Inflammatory macrophage (primary cell): ENCODE measurements at places on chromosomes 4 and X.

DNA sequence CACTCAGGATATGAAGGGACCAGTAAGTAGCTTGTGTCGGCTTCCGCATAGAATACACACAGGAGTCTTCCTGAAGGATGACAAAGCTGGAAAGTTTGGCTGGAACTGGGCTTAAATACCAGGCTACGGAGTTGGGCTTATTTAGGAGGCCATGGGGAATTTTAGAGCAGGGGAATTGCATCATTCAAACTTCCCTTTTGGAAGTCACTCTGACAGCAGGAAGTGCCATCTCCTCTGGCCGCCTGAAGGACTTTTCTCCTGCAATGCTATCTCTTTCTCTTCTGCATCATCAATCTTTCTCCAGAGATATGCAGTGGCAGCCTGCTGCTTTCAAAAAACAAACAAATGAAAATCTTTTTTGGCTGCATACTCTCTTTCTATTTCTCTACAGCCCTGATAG, 48.4 kb upstream of the PAK3 start:
- no peak for DNase-seq

GRCh38 chr4:105345358-105345757, 128.5 kb downstream of the PPA2 start:
- no peak for DNase-seq

GRCh38 chrX:153882086-153882498, 3.9 kb downstream of the L1CAM start:
- no peak for DNase-seq

GRCh38 chr4:10283761-10284160, 167.2 kb upstream of the WDR1 start:
- no peak for DNase-seq

DNA sequence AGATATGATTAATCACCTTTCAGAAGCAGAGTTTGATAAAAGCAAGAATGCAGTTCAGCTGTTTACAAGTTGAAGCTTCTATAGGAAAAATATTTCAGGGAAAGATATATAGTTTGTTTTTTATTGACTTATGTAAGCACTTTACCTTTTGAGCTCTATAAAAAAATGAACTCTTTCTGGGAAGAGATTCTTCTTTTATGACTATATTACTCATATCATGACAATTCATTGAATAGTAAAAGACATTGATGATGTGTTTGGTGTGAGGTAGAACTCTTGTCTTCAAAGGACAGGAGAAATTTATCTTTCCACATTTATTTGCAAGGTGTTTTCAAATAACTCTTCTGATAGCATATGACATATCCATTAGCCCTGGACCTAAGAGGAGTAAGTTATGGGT, 156.6 kb downstream of the SLC4A4 start:
- no peak for DNase-seq

DNA sequence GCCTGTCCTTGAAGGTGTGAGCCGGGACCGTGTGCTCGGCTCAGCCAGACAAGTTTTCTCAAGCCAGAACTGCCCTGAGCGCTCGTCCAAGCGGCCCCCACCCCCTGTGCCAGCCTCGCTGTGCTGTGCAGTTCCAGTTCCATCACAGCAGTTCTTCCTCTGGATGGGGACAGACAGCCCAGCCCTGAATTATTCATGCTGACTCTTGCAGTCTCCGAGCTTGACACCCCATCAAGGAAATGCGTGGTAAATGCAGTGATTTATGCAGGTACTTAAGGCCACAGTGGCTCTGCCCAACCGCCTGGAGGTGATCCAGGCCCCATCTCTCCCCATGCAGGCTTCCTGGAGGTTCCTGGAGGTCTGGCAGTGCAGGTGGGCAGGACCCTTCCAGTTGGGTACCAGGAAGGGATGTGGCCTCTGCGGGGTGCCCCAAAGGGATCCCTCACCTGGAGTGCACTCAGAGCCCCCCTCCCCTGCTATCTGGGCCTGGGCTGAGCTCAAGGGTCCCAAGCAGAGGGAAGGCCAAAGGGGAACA, 44.8 kb upstream of the HMX1 start:
- DNase-seq = no peak

DNA sequence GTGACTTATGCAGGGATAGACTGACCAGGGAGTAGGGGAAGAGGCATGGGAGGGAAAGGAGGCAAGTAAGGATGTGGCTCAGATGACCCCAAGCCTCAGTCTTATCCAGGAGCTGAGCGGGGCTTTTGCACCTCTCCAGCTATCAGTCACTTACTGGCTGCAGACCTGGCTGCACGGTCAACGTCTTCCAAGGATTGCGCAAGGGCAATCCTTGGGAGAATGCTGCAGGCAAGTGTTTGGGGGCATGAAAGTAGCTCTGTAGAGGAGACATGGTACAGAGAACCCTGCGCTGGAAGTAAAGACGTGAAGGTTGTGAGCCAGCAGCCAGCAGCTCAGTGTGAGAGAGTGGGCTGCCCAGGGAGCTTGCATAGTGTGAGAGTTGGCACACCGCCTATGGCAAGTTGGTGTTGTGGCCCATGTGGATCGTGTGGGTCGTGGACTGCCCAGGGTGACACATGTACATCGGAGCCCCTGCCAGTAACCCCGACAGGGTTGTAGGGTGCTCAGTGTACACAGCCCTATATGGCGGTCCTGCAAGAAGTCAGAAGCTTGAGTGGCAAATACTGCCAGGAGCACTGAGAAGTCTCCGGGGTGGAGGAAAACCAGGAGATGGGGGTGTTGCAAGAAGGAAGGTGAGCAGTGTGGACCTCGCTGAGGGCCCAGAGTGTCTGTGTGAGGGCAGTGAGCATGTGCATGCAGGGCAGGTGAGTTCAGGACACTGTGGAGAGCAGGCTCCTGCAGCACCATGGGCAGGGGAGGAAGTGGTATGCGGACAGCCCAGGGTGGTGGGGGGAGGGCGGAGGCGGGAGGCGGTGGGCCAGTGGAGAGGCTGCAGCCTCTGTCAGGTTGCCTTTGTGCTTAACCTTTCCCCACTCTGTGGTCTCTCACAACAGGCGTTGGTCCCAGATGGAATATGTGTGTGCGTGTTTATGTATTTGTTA, 50.9 kb downstream of the KIT start:
- DNase-seq = no peak

GRCh38 chrX:133215747-133216146, 2.4 kb downstream of the TFDP3 start:
- no peak for DNase-seq

- no peak for DNase-seq
Measured at GRCh38 chrX:27438937-27439336, 24.2 kb downstream of the PPP4R3C start.

- no peak for DNase-seq
Measured at GRCh38 chr4:113979905-113980615, 613 bp upstream of the ARSJ start.

DNA sequence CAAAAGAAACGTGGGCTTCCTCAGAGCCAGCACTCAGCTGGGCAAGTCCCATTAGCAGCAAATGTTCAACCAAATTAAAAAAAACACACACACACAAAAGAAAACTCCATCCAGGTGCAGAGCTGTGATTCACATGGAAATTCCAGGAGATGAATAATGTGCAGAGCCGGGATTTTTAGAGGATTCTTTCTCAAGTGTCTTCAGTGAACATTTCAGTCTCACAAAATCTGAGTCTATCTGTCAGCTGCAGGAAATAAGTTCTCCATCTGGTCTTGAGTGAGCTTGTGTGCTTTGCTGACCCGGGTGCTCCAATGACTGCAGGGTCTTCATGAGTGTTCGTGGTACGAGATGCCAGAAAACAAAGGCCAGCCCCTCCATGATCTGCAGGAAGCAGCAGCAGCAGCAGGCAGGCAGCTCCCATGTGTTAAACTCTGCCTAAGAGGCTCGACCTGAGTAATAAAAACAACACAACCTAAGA, 44.3 kb downstream of the RASGEF1B start:
- no peak for DNase-seq

DNA sequence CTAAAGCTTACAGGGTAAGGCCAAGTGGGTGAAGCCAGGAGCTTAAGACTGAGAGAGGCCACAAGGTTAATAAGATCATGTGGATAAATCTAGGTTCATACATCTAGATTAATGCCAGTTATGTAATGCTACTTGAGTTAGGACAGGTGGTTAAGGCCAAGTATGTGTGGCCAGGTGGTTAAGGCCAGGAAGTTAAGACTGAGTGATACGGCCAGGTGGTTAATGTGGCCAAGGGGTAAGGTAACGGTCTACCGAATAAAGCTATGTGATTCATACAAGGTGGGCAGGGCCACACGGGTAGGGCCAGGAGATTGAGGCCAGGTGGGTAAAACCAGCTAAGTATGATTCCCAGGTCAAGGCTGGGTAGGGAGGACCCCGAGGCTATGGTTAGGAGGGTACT, 223.0 kb downstream of the TACR3 start:
- DNase-seq = no peak

GRCh38 chr4:110231869-110232268, 33.5 kb upstream of the ELOVL6 start:
- DNase-seq = no peak

DNA sequence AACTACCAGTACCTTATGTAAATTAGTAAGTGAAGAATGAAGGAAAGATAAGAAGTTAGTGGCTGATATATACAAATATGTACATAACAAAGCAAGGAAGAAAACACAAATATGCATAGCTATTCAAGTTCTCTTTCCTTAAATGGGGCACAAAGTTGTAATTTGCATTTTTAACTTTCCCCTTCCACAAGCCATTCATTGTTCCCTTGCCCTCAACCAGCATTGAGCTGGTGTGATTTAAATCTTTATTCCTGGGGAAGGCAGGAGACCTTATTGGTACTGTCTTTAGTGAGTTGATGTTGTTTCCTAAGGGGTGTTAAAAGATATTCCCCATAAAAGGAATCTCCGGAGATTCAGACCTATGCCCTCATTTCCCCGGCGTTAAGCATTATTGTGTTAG, 735.3 kb downstream of the PCDH18 start:
- no peak for DNase-seq

DNA sequence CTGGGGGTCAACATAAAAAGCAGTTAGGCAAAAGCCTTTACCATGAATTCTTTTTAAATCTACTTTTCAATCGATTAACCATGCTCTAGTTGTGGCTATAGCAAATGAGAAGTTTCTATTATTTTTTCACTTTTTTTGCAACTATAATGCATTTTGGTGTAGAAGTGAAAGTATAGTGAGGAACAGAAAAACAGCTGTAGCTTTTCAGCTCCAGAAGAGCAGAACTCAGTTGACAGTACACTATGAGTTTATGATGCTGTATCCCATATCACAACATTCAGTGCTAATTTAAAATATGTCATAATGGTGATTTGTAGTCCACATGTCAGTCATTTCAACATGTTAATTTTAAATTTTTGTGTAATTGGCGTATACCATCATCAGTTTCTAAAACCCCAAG, 8.7 kb upstream of the MUC7 start:
- DNase-seq = no peak

DNA sequence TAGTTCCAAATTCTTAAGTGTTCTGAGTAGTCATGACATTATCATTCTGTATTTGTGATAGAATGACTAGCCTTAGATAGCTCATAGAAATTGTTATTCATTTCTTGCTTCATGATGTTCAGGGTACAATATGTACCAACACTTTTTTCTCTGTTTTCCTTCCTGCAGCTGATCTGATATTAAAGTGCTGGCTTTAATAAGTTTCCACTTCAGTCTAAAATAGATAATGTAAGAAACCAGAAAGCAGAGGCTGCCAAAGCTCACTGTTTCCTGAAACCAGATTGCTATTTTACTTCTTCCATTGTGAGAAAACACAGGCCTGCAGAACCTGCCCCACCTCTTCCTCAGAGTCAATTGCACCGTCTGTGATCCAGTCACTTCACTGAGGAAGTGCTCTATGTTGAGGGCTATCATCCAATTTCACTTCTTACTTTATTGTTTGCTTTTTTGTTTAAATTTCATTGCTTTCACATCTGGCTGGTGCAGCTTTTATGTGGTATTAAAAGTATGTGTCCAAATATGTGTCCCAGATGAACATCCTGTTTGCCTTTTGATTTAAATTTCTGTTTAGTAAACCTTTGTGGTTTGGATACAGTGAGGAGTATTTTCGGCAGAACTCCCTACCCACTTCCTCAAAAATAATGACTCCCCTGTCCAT, 652.1 kb downstream of the ANKRD50 start:
- peak; percentile 35 for DNase-seq

- no peak for DNase-seq
Measured at GRCh38 chrX:8711401-8711800, 20.5 kb downstream of the ANOS1 start.

DNA sequence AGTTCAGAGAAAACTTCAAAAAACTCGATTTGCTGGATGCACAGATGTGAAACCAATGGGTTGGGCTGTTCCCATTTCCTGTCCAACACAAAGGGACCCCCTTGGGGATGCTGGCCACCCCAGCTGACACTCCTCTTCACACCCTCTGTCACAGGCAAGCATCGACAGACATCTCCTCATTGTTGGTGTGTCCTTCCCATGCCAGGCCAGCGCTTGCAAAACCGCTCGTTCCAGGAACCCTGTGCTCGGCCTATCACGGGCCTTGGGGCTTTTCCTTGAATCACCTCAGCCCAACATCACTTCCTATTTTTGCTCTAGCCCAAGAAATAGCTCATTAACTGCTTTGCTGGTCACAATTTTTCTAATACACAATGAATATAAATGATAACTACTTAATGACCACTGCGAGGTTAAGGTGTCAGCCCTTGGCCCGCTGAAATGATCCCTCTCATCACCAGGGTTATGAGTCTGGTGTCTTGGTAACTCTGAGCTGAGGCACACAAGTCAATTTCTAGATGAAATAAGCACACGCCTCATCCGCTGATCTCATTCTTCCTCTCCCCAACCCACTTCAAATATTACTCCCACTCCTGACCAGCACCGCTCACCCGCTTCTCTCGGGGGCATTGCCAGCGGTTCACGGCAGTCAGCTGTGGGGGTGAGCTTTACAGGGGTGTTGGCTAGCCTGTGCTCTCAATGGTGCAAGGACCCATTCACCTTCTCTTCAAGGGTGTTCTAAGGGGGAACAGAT, 32.3 kb downstream of the BCOR start:
- DNase-seq = peak; percentile 77

- no peak for DNase-seq
Measured at GRCh38 chrX:12709047-12709446, 82.2 kb upstream of the PRPS2 start.

- no peak for DNase-seq
Measured at GRCh38 chr4:30952526-30953219, 232.5 kb downstream of the PCDH7 start.

- no peak for DNase-seq
Measured at GRCh38 chr4:137425281-137425680, 107.0 kb downstream of the PCDH18 start.

DNA sequence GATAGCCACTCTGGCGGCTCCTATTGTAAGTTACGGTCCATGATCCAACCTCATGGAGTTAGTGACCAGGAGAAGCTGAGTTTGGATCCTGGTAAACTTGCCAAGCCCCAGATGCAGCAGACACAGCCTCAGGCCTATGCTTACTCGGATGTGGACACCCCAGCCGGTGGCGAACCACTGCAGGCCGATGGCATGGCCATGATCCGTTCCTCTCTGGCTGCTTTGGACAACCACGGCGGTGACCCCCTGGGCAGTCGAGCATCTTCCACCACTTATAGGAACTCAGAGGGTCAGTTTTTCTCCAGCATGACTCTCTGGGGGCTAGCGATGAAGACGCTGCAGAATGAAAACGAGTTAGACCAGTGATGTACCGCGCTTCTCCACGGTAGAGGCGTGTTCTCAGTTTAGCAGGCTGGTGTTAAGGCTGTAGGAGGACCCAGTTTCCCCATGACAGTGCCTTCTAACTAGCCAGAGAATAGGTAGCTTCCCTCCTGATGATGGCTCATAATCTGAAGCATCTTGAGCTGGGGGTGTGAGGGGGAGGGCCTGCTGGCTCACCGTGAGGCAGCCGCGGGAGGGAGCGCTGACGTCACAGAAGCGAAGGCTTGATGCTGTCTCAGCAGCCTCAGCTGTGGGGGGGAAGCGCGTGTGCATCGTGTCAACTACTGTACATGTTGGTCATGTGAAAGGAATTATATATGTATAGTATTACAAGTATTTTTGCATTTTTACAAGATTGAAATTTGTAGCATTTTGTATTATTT, 31.1 kb downstream of the ZBTB49 start:
- DNase-seq = no peak
